ENCODE measurements at places on chromosomes 16 and 17.

DNA sequence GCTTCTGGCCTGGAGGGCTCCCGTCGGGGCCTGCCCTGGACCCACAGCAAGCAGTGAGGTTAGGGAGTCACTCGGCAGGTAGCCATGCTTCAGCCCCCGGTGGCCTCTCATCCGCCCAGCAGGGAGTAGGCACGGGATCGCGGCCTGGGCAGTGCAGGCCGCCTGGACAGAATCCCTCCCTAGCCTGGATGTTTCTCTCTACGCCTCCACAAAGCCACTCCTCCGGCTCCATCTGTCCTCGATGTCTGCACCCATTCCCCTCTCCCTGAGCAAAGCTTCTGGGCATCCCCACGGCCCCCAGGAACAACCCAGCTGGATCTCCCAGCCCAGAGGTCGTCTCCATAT lies 145.2 kb downstream of the RBFOX3 start:
- DNase-seq = no peak

DNA sequence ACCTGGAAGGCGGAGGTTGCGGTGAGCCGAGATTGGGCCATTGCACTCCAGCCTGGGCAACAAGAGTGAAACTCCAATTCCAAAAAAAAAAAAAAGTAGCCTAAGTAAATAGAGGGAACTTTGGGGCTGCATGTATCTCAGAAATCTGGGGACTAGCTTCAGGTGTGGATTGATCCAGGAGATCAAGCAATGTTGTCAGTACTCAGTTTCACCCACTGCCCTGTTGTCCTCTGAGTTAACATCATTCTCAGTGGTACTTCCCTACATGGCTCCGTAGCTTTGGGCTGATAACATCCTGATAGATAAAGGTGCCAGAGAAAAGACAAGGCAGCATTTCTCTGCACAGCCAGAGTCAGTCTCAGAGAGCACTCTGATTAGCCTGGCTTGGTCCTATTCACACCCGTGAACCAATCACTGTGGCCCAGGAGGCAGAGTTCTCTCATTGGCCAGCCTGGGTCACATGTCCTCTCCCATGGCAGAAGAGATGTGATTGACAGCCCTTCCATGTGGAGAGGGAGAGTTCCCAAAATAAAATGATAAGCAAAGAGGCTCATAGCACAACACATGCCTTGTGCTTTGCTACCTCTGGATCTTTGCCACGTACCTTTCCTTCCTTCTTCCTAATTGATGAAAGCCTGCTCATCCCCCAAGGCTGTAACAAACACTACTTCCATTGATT lies 99.6 kb downstream of the ABCC1 start:
- no peak for DNase-seq

DNA sequence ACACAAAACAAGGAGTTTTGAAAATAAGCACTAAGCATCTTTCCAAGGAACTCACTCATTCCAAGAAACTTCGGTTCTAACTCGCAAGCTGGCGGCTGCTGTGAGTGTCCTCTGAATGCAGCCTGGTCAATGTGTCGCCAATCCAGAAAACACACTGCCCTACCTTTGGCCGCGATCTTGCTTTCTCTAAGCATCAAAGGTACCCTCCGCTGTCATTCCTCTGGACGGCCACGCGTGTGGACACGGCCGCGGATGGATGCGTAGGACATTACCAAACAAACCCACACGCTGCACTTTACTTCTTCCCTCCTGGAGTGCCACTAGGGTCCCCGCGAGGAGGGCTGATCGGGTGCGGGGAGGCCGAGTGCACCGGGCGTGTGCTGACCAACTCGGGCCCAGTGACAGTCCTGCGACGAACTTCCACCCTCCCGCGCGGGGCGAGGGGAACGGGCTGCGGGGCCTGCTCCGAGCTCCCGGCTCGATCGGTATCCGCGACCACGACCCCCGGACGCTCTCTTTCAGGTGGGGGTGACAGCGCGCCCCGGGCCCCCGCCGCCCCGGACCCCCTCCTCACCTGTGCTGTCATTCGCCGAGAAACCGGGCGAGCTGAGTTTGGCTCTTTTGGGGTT lies 1.1 kb downstream of the CREBBP start:
- DNase-seq = peak; percentile 12

DNA sequence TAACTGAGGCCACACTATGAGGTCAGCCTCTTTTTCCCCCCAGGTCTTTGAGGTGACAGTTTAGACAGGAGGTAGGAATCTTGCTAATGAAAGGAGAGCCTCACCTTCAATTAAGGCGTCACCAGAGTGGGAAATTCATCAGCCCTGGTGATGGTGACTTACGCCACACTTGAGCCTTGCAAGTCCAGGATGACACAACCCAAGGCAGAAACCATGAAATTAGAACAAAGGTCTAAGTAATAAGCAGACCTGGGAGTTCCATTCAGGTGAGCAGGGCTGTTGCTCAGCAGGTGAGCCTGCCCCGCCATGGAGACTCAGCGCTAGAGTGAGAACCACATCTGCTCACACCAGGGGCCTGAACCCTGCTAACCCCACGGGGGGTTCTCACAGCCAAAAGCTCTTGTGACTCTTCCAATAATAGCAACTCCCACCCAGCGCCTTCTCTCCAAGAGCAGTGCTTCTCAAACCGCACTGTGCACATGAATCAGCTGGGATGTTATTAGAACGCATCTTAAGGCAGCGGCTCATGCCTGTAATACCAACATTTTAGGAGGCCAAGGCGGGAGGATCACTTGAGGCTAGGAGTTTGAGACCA lies 28.7 kb upstream of the KIFC3 start:
- DNase-seq = no peak

- DNase-seq = no peak
Measured at GRCh38 chr16:62755938-62756337, 719.7 kb upstream of the CDH8 start.

- no peak for DNase-seq
Measured at GRCh38 chr17:42072323-42073187, 22.2 kb upstream of the C17orf113 start.

- no peak for DNase-seq
Measured at GRCh38 chr17:28573521-28573920, 2.2 kb upstream of the PIGS start.

- peak; percentile 46 for DNase-seq
Measured at GRCh38 chr17:65121916-65122806, 15.0 kb upstream of the RGS9 start.

DNA sequence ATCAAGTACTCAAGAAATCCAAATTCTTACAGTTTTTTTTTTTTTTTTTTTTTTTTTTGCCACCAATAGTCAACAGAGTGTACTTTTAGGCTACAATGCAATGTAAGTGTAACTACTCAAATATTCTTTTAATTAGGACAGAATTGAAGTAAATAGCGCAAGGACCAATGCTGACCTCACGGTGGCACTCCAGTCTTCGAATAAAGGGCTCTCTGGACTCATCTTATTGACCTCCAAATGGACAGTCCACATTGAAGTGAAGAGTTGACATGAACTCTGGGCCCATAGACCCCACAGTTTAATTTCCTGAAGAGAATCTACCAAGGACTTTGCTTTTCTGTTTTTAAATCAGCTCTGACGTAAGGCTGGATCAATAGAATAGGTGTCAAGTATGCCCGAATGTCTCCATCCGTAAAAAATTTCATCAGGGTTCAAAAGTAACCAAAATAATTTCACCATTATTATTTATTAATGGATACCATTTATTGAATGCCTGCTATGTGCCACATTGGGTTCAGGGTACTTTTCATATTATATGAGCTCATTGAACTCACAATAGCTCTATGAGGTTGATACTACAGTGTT lies 7.3 kb upstream of the DDX52 start:
- no peak for DNase-seq

- DNase-seq = no peak
Measured at GRCh38 chr16:58883131-58883530, 149.0 kb upstream of the GOT2 start.

DNA sequence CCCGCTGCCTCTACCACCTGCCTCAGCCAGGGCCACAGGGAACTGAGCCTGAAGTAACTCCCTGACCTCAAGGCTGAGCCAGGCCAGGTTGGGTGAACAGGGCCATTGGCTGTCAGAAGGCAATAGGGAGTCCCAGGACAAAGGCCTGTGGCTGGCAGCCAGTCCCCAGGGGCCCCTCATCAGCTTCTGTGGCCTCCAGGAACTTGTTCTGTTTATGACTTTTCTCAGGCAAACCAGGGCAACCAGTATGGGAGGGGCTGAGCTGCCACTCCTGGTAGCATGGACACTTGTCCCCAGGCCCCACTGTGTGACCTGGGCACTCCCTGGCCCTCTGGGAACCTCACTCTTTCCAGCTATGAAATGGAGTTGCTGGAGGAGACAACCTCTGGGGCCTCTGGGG lies 40.1 kb downstream of the CPNE2 start:
- DNase-seq = peak; percentile 11

Measured in stimulated activated naive B cell treated with anti-CD40 and anti-IgM and Interleukin-4, amounts not matched to agents 10 μg/mL and 1 μg/mL and 100 μg/mL, for 72 hours (primary cell).